Activated naive CD4-positive, alpha-beta T cell treated with anti-CD3 and anti-CD28 coated beads for 36 hours (primary cell): ENCODE measurements at places on chromosomes 2 and 18. TPM values are rescaled to one million over a fixed set of nuclear protein-coding genes. Genes with fewer than 3 reads are reported as not detected.

The ZSWIM2 gene
- total RNA-seq = not detected

The RPL37A gene
- 4,871 TPM for total RNA-seq

The CABYR gene
- total RNA-seq = 1.2 TPM

The CYB5A gene
- total RNA-seq = 77.8 TPM

The STARD6 gene
- total RNA-seq = not detected

The SPC25 gene
- 32.0 TPM for total RNA-seq

- no peak overlapping the region for H3K4me3 ChIP-seq
- no peak for DNase-seq
- no peaks in the 10 kb centered on the region for H3K27me3 ChIP-seq
- H3K36me3 ChIP-seq = no peaks in the 10 kb centered on the region
- H3K27ac ChIP-seq = no peak overlapping the region
These were observed 174.0 kb upstream of the PIEZO2 start for GRCh38 chr18:11323359-11323819.

- H3K27me3 ChIP-seq = no peaks in the 10 kb centered on the region
- H3K36me3 ChIP-seq = no peaks in the 10 kb centered on the region
- H3K4me3 ChIP-seq = no peak overlapping the region
- no peak overlapping the region for H3K27ac ChIP-seq
- peaks cover 23% of the 10 kb centered on the region for H3K4me1 ChIP-seq
- DNase-seq = no peak
These were observed 201.1 kb downstream of the SH3RF3 start for GRCh38 chr2:109330056-109330455.

DNA sequence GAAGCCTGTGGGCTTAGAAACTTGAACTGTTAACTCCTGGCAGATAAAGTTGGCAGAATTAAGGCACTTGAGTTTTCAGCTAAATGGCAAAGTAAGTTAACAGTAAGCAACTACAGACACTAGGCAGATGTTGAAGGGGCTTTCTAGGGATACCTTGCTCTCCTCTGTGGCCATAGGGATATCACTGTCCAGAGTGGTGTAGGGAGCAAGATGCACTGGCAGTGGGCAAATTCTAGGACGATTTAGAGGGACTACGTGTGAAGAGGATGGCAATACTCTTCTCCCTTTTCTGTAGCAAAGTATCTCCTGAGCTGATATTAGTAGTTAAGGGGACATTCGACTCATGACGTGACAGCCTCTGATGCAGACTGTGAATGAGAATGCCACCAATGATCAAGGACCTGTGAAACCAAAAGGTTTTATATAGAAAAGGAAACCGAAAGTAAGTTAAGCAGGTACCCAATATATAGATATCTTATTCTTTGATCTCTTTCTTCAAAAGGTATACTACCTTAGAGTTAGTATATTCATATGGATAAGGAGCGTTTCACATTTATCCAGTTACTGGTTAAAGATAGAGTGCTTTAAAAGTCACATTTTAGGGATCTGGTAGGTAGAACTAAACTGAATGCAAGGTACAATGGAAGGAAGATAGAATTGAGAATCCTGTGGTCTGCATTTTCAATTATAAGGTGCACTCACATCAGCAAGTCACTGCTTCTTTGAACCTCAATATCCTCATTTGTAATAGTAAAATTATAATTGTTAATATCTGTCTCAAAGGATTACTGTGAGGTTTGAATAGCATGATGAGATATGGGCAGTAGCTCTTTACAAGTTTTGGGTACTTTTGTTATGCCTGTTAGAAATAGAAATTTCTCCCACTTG lies 106.4 kb downstream of the KCNH7 start:
- no peaks in the 10 kb centered on the region for H3K27me3 ChIP-seq
- no peak for DNase-seq
- H3K27ac ChIP-seq = no peak overlapping the region

DNA sequence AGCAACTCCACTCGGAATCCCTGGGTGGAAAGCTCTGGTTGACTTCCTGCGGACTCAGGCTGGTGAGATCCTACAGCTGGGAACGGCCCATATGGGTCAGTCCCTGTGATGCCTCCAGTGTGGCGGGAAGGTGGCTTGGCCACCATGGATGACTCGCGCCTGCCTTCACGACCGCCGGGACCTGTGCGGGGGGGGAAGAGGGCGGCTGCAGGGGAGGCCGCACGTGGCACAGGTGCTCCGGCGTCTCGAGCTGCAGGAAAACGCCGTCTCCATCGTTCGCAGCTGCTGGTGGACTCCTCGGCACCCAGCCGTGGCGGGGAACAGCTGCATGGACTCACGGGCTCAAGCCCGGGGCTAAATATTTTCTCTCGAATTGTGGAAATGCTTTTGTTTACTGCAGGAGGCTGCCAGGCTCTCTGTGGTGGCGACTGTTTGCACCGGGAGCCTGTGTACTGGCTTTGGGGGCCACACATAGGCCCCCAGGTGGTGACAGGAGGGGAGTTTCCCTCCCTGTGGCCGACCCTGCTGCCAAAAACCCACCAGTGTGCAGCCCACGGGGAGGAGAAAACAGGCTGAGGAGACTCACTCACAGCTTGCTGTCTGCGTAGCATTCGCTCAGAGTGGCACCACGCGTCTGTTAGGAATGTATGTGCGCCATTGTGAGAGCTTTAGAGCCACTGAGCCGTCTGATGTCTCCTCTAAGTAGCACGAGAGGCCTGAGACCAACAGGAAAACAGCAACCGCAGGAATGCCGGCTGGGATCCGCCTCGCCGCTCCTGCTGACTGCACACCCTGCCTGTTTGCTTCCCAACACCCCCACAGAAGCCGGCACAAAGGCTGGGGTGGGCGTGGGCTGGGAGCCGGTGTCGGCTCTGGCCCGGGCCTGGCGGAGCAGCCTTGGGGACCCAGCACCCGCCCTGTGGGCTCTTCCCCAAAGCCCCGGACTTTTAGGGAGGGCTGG lies 89.2 kb downstream of the NFATC1 start:
- peaks cover 4% of the 10 kb centered on the region for H3K4me1 ChIP-seq
- H3K36me3 ChIP-seq = peaks cover 12% of the 10 kb centered on the region
- H3K4me3 ChIP-seq = no peak overlapping the region
- DNase-seq = no peak
